ENCODE measurements at places on chromosomes 7 and 10. TPM values are rescaled to one million over a fixed set of nuclear protein-coding genes. Genes with fewer than 3 reads are reported as not detected.

Gene MRC1
- total RNA-seq: not detected

Gene SH2D4B
- total RNA-seq: 0.09 TPM

Gene SEMA4G
- total RNA-seq: 9.0 TPM

Gene RSPH10B2
- not detected for total RNA-seq

Gene SCIN
- total RNA-seq: 0.28 TPM

Gene CYP26C1
- not detected for total RNA-seq

Gene RSU1
- total RNA-seq: 92.1 TPM

Gene GRB10
- total RNA-seq: 65.1 TPM

Gene GNGT1
- not detected for total RNA-seq

Gene INSIG1
- total RNA-seq: 17.0 TPM

Gene GLCCI1
- total RNA-seq: 0.80 TPM

Gene LFNG
- 9.1 TPM for total RNA-seq

Gene MMD2
- not detected for total RNA-seq

Gene IL2RA
- not detected for total RNA-seq

Gene GALNT17
- total RNA-seq: not detected
